ENCODE measurements at places on chromosomes 12 and 14.

GRCh38 chr14:31990926-31991572 lies 86.1 kb upstream of the ARHGAP5 start:
- no peak for DNase-seq

DNA sequence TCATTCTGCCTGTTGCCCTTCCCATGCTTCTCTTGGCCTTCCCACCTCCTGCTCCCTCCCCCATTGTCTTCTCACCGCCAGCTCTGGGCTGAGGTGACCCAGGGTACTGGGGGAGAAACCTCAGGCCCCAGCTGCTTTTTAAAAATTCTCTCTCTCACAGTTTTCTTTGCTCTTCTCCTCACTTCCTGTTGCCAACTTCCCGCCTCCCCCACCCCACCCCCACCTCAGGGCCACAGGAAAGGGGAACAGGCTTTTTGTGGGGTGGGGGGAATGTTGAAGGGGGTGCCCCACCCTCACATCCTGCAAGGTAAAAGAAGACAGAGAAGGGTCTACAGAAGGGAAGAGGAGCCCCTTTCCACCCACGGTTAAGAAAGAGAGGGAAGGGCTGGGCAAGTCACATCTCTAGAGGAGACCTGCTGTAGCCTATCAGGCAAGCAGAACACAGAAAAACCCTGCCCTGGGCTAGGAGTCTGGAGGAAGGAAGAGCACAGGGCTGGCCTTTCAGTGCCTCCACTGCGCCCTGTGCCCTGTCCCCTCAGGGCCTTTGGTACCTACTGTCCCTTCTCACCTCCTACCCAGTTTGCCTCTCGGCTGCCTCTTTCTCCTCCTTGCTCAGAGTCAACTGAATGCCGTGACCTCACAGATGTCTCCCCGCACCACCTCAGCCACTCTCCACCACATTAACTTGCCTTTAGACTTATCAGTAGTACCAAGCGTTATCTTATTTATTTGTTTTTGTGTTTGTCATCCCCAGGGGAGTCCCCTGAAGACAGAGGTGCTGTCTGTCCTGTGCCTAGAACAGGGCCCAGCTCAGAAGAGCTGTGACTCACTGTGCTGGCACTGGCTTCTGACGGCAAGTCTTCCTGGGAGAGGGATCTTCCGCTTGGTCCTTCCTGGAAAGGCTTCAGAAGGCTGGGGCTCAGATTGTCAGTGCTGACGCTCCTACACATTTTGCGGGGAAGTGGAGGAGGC lies 1.7 kb downstream of the ARHGAP9 start:
- DNase-seq = no peak

GRCh38 chr12:11307143-11307542 lies 3.1 kb downstream of the PRB4 start:
- DNase-seq = no peak

GRCh38 chr14:55603401-55603953 lies 23.5 kb downstream of the KTN1 start:
- DNase-seq = no peak

DNA sequence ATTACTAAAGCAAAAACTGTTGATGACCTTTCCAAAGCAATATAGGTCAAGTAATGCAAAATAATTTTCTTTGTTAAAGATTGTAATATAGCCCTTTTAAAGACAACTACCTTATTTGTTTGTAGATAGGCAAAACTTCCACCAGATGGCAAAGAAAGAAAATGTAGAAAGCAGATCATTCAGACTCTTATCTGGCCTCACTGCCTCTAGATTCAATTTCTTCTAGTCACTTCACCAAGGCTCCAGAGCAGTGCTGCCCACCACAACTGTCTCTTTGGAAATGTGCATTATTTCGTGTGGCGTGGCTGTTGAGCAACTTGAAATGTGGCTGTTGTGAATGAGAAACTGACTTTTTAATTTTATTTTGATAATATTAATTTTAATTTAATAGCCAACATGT lies 127.1 kb downstream of the ITPR2 start:
- no peak for DNase-seq

- no peak for DNase-seq
Measured at GRCh38 chr12:78249578-78249977, 418.9 kb downstream of the NAV3 start.

All from NCI-H524 treated with DMSO at 0.1 percent for 48 hours (cell line).